Activated CD8-positive, alpha-beta T cell treated with anti-CD3 and anti-CD28 coated beads for 36 hours (primary cell): ENCODE measurements at places on chromosomes 6 and 20.

DNA sequence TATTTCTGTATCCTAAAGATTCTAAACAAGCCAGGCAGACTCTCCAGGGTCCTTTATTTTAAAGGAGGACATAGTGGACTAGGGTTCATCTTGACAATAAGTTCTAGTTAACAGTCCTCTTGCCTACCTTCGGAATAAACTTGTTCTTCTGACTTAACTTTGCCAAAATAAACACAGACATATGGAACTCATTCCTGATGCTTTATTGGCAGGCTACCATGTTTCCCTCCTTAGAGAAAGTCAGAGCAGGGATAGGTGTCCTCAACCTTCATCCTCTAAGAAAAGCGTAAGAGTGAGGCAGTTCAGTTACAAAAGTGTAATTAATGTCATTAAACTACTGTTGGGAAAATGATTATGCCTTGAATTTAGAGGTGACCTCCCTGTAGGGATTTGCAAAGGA, 46.9 kb upstream of the NRSN1 start:
- no peak for DNase-seq

GRCh38 chr6:106184629-106185028, 98.5 kb downstream of the PRDM1 start:
- no peak for DNase-seq

DNA sequence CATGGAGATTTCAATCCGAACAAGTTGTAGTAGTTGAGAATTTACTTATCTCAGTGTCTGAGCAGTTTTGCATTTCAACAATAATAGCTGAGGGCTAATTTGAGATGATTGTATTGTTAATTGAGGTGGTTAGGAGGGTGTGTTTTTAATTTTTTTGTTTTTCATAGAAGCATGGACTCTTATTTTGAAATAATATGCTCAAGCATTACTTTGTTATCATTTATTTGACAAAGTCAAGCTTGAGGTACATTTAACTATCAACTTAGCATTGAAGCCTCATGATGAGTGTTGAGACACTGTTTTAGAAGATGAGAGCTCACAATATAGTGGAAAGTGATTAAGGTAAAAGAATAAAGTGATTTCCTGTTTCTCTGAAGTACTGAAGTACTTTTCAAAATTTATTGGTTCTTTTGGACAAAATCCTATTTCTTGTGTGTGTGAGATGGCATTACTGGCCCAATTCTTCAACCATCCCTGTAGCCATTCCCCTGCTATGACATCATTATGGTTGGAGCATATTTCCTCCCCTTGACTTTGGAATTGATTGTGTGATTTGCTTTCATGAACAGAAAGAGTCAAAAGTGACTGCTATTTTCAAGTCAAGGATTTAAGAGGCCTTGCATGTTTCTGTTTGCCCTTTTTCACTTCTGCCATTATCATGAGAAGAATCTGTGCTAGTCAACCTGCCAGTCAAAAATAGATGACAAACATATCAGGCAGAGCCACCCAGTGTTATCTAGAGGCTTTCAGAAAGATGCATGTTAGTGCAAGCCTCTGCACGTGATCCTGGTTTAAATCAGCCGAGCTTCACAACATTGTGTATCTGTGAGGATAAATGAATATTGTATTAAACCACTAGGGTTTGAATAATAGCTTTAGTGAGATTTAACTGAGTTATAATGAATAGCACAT, 1112.3 kb upstream of the CITED2 start:
- DNase-seq, result no peak

DNA sequence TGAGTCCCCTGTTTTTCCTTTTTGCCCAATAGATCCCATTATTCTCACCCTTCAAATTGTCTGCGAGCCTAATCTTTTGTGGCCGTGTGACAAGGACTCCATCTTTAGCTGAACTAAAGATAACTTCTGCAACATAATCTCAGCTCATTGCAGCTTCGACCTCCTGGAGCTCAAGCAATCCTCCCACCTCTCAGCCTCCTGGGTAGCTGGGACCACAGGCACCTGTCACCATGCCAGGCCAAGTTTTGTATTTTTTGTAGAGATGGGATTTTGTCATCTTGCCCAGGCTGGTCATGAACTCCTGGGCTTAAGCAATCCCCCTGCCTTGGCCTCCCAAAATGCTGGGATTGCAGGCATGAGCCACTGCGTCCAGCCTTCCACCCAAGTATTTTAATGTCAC, 161.0 kb downstream of the GJA1 start:
- DNase-seq, result no peak

DNA sequence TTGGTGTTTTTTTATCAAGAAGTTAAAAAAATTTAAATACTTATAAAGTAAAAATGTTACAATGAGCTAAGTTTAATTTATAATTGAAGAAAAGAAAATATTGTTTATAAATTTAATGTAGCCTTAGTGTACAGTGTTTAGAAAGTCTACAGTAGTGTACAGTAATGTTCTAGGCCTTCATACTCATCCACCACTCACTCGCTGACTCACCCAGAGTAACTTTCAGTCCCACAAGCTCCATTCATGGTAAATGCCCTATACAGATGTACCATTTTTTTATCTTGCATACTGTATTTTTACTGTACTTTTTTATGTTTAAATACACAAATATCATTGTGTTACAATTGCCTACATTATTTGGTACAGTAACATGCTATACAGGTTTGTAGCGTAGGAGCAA, 26.0 kb downstream of the HTR1E start:
- no peak for DNase-seq

DNA sequence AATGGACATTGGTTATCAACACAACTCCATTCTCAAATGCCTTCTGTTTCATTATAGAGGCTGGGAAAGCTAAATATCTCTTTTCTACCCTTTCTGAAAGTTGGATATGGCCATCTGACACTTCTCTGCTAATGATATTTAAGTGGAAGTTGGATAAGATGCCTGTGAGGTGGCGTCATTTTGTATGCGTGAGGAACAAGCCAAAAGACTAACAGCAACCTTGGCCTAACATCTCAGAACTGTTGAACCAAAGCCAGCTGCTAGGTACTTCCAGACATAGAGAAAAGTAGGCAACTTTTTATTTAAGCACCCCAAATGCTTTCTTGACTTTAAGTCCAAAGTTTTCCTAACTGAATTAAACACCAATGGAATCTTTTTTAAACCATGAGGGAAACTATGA, 708.4 kb downstream of the CD109 start:
- DNase-seq, result no peak

- DNase-seq, result no peak
Observed at GRCh38 chr6:24824142-24824938, 25.6 kb upstream of the ARMH2 start.

DNA sequence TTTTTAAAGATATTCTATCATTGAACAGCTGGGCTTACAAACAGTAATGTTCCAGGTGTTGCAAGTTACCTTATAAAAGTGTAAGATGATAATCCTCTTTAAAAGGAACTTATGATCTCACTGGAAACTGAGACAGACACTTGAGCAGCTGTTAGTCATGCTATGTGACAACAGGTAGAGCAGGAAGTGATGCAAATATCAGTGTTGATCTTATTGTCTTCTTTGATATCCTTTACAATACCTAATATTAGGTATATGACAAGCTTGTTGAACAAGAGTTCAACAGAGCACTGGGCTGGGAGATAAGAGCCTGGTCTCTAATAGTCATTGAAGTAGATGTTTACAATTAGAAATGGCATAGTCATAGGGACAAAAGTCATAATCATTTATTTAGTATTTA, 150.0 kb downstream of the UBE3D start:
- no peak for DNase-seq

- no peak for DNase-seq
Observed at GRCh38 chr6:53203483-53203882, 54.8 kb upstream of the GCM1 start.

DNA sequence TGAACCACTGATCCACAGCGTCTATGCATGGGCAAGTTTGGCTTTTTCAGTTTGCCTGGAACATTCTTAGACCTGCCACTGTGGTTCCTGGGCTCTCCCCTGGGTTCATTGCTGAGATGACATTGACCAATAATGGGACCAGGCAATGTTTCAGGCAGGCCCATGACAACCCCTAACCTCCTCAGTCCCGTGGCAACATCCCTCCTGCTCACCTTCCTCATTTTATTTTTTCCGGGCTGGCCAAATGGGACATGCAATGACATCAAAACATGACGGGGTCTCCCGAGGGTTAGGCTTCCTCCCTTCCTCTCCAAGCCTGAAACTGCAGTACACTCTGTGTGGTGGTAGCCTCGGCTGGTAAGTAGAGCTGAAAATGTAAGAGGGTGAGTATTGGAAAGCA, 234.0 kb upstream of the RREB1 start:
- no peak for DNase-seq

GRCh38 chr6:67870321-67870720, 764.8 kb upstream of the ADGRB3 start:
- no peak for DNase-seq

GRCh38 chr6:170222498-170223471, 68.1 kb downstream of the DLL1 start:
- DNase-seq, result peak; percentile 15

DNA sequence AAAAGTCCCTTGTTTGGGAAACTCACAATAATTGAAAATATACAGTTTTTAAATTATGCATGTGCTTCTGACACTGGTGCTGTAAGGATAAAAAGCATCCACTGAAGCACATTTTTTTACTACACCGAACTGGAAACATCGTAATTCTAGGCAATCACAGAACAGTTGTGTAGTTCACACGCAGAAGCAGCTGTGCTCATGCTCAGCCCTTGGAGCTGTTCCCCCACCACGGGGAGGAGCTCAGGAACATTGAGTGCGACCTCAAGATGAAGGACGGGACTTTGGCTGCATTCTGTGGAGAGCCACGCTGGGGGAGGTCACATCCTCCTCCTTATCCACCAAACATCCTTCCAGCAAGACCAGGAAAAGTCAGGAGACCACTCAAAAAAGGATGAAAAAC, 466.3 kb upstream of the CDH4 start:
- no peak for DNase-seq

DNA sequence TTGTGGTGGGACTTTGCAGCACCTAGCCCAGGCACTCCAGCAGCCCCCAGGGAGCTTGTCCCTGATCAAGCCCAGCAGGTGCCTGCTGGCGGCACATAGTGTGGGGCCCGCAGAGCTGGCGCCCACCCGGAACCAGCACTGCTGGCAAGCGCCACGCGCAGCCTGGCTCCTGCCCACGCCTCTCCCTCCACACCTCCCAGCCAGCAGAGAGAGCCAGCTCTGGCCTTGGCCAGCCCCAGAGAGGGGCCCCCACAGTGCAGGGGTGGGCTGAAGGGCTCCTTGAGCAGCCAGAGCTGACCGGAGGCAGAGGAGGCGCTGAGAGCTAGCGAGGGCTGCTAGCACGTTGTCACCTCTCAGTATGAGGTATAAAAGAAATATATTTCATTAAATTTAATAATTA, 716.5 kb upstream of the MAP3K7 start:
- no peak for DNase-seq

- DNase-seq, result no peak
Observed at GRCh38 chr20:20393207-20394120, 25.6 kb downstream of the INSM1 start.

- DNase-seq, result no peak
Observed at GRCh38 chr20:63224412-63225081, 8.6 kb upstream of the YTHDF1 start.

DNA sequence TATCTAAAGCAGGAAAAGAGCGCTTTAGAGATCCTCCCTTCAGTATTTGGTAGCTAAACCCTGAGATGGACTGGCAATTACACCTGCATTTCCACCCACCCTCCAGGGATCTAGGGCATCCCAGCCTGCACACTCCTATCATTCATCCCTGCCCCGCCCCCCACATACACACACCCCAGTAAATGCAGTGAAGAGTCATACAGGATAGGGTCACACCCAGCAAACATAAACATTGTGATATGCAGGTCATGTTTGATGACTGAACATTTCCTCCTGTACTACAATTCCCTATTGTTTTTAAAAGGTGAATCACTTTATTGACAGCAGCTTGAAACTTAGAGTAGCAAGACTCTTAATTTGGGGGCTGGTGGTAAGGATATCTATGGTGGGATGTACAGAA, 112.9 kb downstream of the FOXO3 start:
- no peak for DNase-seq

DNA sequence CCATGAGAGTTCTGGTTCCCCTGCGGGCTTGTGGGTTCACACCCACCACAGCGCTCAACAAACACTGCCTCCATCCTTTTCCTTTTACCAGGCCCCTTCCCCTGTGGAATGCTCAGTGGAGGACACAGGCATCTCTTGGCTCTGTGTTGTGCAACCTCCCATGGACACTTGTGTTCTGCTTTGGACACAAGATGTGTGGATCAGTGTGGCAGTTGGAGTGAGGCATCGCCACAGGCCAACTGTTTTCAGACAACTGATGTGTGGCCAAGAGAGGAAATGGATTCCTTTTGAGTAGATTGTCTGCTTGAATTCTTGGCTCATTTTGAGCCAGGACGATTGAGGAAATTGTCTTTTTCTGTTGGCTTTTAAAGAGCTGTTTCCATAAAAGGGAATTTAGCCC, 26.8 kb downstream of the CST8 start:
- DNase-seq, result no peak

- no peak for DNase-seq
Observed at GRCh38 chr20:35296101-35296554, 3.9 kb upstream of the FAM83C start.
